ENCODE measurements at places on chromosomes 3 and 15. TPM values are rescaled to one million over a fixed set of nuclear protein-coding genes. Genes with fewer than 3 reads are reported as not detected.

GOLGA6B gene
- not detected for total RNA-seq

RHOV gene
- total RNA-seq: not detected

SELENOK gene
- 48.5 TPM for total RNA-seq

- DNase-seq: no peak
These were observed 11.8 kb upstream of the SLC6A11 start for GRCh38 chr3:10804183-10804648.

- no peak for DNase-seq
These were observed 491.1 kb downstream of the AGBL1 start for GRCh38 chr15:86570738-86571137.

DNA sequence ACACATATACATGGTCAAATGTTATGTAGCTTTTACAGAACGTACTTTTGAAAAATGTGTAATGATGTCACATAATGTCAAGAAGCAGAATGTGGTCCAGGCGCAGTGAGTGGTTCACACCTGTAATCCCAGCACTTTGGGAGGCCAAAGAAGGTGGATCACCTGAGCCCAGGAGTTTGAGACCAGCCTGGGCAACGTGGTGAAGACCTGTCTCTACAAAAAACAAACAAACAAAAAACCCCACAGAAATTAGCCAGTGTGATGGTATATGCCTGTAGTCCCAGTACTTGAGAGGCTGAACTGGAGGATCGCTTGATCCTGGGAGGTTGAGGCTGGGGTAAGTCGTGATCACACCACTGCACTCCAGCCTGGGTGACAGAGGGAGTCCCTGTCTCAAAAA is 15.9 kb upstream of the GLCE start:
- DNase-seq: no peak

GRCh38 chr3:94185753-94186152 is 122.9 kb downstream of the NSUN3 start:
- no peak for DNase-seq

GRCh38 chr3:22288756-22289155 is 537.7 kb upstream of the ZNF385D start:
- DNase-seq: no peak

GRCh38 chr3:153097213-153097612 is 64.8 kb upstream of the RAP2B start:
- DNase-seq: no peak

Measured in activated CD8-positive, alpha-beta T cell treated with anti-CD3 and anti-CD28 coated beads, Interleukin-2, amount 10 ng/mL, durations not matched to agents 7 days and 5 days (primary cell).